ENCODE measurements at places on chromosomes 11 and 22. TPM values are rescaled to one million over a fixed set of nuclear protein-coding genes. Genes with fewer than 3 reads are reported as not detected.

The RAG2 gene
- total RNA-seq = not detected

The RBMXL2 gene
- total RNA-seq = not detected

- no peak for DNase-seq
Measured at GRCh38 chr22:26501996-26502395, 10.3 kb downstream of the TFIP11 start.

DNA sequence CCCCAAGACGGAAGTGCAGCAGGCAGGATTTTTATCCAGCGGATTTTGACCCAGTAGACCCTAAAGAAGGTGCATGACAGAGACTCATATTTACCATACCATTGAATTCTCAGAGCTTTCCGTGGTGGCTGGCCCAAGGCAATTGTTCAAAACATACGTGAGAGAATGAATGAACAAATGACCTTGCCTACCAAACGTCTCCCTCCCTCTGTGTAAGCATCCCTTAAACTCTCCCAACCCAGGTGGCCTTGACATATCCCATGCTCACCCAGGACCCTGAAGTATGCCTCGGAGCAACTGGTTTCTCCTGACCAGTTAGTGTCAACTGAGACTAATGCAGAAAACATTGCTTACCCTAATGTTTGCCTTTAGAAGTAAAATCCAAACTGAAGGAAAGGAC is 154.9 kb downstream of the TEAD1 start:
- no peak for DNase-seq

Measured in esophagus squamous epithelium (tissue), 5 donors.